ENCODE measurements at places on chromosomes 3 and 15.
A peak's percentile ranks its signal among the peaks of the same experiment; 100 is the strongest.

DNA sequence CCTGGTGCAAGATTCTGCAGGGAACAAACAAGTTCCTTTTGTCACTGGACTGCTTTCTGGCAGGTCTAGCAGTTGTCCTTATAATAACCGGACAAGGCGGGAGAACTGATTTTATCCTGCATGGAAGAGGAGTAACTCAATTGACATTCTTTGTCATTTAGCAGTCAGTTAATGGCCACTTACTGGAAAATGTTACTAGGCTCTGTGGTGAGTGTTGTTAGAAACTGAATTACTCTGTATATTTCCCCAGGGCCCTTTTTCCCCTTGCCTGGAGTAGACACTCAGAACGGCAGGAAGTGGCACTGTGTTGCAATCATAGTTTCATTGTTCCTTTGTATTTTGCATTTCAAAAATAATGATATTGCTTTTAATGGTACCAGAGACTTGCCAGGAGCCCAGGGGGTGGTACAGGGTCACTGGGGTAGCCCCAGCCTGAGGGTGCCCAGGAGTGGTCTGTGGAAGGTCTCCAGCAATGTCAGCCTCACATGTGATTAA lies 318.6 kb upstream of the LRRFIP2 start:
- peak; percentile 10 for DNase-seq

- no peak for DNase-seq
Observed at GRCh38 chr15:60009124-60009960, 5.2 kb downstream of the FOXB1 start.

GRCh38 chr15:57726411-57726810 lies 19.9 kb downstream of the POLR2M start:
- DNase-seq, result no peak

DNA sequence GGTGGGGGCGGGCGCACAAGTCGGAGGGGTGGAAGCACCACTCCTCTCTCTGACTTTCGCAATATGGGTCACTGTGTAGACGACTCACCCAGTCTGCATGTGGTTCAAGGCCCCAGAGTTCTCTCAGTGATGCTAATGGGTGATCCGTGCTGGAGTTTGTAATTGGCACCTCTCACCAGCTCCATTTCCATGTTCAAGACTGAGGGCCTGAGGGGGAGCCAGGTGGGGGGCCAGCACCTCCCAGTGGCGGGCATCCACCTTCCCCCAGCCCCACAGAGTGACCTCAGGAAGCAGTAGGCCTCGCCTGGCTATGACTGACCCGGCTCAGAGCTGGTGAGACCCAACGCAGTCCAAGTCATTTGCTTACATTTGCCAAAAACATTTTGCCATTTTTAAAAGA lies 230.0 kb upstream of the ST8SIA2 start:
- no peak for DNase-seq

- DNase-seq, result no peak
Observed at GRCh38 chr3:176087066-176087697, 1110.1 kb downstream of the TBL1XR1 start.

DNA sequence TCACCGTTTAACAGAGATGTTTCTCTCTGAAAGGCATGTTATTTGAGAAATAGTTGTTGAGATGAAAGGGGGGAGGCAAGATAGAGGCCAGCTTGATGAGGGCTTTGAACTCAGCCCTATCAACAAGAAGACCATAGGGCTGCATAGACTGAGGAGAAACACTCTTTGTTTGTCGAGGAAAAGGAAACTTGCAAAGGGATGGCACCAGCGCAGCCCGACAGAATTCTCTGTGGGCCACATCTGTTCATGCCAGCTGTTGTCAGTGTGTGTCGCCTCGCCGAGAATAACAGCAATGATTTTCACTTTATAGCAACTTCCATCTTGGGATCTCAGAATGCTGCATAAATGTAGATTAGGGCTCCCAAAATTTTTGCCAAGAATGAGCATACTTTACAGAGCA lies 478.3 kb upstream of the TPRG1 start:
- no peak for DNase-seq

DNA sequence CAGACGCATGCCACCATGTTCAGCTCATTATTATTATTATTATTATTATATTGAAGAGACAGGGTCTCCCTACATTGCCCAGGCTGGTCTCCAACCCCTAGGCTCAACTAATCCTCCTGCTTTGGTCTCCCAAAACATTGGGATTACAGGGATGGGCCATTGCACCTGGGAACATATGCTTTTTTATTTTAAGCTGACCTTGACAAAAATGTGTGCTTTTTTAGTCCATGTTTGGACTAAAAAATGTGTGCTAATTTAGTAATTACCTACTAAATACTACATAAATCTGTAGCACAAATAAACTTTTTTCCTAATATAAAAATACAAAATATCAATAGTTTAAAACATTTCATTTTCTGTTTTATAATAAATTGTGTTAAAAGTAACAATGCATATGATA lies 693.2 kb downstream of the ROBO1 start:
- DNase-seq, result no peak

DNA sequence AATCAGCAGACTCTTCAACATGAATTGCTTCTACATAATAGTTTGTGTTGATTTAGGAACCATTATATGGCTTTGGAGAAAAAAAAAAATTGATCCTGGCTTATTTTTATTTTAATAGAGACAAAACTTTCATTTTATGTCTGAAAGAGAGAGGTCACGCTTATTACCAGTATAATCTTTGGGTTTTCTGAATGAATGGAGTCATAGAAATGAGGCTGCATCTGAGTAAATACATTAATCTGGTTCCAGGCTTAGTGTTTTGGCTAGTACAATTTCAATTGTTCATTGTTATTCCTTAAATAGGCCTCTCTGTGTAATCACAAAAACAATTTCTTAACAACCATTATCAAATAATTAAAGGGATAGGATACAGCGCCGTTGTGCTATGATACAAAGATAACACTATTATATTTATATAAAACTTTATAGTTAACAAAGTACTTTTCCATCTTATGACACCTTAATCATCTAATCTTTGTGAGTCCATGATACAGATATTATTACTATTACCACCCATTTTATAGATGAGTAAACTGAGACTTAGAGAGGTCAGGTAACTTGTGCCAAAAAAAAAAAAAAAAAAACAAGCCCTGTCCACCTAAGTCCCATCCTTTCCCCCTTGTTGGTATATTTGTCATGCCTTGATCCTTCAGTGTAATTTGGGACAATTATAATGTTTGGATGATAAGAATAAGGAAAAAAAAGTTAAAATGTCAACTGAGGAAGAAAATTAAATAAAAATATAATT lies 41.8 kb upstream of the GOLM2 start:
- DNase-seq, result no peak

GRCh38 chr3:48656061-48656840 lies 6.4 kb downstream of the CELSR3 start:
- peak; percentile 84 for DNase-seq

GRCh38 chr3:182092662-182093262 lies 381.0 kb downstream of the SOX2 start:
- no peak for DNase-seq

GRCh38 chr3:38088126-38089078 lies 48.5 kb downstream of the ACAA1 start:
- DNase-seq, result no peak

DNA sequence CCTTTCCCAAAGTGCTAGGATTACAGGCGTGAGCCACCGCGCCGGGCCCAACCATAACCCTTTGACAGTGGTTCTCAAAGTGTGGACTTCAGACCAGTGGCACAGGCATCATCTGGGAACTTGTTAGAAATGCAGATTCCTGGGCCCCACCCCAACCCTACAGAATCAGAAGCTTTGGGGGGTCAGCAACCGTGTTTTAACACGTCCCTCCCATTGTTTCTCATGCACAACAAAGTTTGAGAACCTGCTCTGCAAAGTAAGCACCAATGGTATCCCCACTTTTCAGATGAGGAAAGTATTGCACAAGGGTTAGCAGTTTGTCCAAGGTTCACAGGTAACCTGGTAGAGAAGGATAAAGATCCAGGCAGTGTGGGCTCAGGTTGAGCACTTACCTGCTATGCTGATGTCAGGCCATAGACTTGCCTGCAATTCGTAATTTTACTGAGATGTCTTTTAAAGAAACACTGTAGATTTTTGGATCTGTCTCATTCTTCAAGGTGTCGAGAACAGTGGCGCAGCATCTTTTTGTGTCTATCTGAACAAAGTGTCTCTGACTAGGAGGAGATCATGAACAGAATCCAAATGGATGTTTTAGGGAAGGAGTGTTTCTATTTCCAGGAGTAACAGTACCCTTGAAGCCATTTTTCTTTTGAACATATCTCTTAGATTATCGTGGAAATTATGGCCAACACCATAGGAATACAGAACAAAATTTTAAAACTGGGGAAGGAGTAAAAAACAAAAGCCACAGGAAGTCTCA lies 2.5 kb downstream of the GXYLT2 start:
- no peak for DNase-seq

DNA sequence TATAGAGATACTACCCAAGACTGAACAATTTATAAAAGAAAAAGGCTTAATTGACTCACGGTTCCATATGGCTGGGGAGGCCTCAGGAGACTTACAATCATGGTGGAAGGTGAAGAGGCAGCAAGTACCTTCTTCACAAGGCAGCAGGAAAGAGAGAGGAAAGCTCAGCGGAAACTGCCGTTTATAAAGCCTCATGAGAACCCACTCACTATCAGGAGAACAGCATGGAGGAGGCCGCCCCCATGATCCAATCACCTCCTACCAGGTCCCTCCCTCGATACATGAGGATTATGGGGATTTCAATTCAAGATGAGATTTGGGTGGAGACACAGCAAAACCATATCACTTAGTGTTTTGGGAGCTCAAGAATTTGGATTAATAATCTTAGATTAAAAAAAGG lies 240.2 kb downstream of the UACA start:
- no peak for DNase-seq

- DNase-seq, result no peak
Observed at GRCh38 chr3:168427835-168428475, 332.2 kb upstream of the GOLIM4 start.

DNA sequence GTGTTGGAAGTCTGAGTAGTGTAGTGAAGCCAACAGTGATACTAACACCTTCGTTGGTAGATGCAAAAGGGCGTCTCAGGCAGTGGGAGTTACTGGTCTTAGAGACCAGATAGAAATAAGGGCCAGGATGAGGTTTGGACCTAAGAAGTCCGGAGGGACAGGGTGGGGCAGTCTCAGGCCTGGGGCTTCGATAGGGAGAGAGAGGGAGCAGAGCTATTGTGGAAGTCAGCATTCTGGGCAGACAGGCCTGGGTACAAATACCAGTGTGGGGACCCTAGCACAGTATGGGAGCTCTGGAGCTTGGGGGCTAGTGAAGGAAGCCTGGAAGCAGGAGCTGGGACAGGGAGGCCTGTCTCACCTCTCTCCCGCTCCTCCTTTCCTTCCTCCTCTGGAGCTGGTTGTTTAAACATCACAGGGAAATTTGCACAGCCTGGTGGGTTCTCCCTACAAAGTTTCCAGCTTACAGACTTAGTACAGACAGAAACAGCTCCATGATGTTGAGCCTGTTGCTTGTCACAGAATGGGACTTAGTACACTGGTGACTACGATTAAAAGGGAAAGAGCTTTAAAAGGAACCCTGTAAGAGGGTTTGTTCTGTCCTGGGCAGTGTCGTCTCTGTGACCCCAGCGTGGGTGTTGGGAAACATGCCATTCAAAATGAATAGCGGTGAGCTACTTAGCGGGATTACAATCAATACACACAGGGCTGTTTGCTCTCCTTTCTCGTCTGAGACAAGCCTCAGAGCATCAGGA lies 76.4 kb upstream of the TNFAIP8L3 start:
- DNase-seq, result no peak

- DNase-seq, result no peak
Observed at GRCh38 chr3:88742674-88743507, 364.5 kb upstream of the EPHA3 start.

DNA sequence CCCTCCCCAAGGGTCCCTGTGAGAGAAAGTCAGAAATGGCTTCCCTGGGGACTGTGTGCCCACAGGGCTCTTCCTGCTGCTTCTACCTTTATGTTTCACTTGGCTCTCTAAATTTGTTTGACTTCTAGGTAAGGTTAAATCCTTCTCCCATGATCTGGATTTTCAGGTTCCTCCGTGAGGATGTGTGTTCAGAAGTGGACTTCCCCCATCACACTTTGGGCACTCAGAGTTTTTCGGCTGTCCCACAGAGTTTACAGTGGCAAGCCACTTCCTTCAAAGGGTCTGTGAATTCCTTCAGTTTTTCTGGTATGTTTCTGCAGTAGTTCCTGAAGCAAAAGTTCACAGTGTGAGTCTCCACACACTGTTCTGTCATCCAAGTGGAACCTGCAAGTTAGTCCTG lies 30.9 kb upstream of the RARB start:
- no peak for DNase-seq

- DNase-seq, result no peak
Observed at GRCh38 chr15:77285057-77285997, 134.6 kb downstream of the PEAK1 start.

DNA sequence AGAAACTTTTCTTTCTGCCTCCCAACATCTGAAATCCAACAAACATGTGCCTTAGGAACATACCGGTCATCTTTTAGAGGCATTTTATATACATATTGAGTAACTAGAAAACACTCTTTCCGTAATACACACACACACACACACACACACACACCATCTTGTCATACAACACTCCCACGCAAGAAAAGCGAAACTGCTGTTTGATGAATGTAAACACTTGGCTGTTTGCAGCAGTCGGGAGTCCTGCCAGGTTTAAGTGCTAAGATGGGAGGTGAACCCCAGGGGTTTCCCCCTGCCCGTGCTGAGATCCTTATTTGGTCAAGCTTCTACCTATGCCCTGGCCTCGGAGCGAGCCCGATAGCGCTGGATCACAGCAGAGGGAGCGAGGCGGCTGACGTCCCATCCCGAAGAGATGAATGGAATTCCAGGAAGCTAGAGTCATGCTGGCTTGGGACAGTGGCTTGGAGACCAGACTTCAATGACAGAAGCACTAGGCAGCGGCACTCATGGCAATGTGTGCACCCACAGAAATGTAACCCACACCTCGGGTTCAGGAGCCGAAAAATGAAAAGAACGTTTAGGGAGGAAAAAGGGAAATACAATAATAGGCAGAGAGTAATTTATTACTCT lies 1.3 kb upstream of the THBS1 start:
- DNase-seq, result no peak

All from HL-60 (cell line).